ENCODE measurements at places on chromosomes 16 and 17.

GRCh38 chr17:48144976-48145798 lies 37.6 kb downstream of the SNX11 start:
- DNase-seq: no peak

- no peak for DNase-seq
Observed at GRCh38 chr17:66957951-66958579, 6.4 kb upstream of the CACNG4 start.

GRCh38 chr17:38556239-38556638 lies 49.5 kb downstream of the SRCIN1 start:
- no peak for DNase-seq

- DNase-seq: no peak
Observed at GRCh38 chr17:17447264-17447663, 29.5 kb upstream of the MED9 start.

- DNase-seq: no peak
Observed at GRCh38 chr17:6797718-6798351, 21.8 kb downstream of the FBXO39 start.

DNA sequence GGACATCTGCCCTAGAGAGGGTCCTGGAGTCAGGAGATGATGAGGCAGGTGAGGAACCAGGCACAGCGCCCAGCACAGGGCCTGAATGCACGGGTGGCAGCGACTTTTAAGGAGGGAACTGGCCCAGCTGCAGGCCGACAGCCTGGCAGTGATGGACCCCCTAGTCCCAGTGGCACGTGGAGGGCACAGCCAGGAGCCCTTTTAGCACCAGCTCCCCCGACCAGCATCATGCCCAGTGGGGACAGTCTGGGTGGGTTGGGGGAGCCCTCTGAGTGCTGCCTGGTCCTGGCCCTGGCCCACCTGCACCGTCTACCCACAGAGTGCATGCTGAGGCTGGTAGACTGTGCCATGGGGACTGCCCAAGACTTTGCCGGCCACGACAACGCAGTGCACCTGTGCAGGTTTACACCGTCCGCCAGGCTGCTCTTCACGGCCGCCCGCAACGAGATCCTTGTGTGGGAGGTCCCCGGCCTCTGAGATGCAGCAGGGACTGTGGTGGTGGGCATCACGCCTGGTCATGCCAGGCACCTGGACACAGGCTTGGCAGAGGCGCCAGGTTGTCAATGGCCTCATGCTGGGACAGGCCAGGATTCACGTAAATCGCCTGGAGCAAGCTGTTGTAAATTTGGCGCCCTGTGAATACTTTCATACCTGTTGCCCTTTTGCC lies 686 bp upstream of the RHOT2 start:
- no peak for DNase-seq

GRCh38 chr16:17515421-17516210 lies 44.9 kb upstream of the XYLT1 start:
- no peak for DNase-seq

DNA sequence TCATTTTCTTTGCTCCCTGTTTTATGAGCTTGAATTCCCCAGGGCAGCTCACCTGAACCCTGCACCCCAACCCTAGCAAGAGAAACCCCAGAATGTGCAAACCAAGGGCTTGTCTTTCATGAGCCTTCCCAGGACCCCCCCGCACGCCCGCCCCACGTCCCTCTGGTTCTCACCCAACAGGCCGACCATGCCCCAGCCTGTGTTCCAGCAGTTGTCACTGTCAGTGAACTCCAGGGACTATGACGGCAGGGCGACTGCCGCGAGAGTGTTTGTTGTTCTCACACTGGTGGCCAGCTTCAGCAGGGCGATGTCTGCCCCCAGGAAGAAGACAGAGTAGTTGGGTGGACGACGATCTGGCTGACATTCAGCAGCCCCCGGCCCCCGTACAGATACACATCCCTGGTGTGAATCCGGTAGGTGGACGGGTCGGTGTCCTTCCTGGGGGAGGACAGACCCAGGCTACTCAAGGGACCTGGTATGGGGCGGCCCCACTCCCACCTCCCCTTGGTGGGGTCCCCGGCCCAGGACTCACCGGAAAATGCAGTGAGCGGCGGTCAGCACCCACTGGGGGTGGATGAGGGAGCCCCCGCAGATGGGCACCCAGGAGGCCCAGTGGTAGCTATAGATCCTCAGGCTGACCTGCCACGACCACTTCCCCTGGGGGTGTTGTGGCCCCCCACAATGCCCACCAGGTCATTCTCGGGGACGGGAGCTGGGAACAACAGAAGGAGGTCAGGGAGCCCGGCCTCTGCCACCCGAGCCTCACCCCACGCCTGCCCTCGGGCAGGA lies 20.1 kb downstream of the TPSD1 start:
- no peak for DNase-seq

DNA sequence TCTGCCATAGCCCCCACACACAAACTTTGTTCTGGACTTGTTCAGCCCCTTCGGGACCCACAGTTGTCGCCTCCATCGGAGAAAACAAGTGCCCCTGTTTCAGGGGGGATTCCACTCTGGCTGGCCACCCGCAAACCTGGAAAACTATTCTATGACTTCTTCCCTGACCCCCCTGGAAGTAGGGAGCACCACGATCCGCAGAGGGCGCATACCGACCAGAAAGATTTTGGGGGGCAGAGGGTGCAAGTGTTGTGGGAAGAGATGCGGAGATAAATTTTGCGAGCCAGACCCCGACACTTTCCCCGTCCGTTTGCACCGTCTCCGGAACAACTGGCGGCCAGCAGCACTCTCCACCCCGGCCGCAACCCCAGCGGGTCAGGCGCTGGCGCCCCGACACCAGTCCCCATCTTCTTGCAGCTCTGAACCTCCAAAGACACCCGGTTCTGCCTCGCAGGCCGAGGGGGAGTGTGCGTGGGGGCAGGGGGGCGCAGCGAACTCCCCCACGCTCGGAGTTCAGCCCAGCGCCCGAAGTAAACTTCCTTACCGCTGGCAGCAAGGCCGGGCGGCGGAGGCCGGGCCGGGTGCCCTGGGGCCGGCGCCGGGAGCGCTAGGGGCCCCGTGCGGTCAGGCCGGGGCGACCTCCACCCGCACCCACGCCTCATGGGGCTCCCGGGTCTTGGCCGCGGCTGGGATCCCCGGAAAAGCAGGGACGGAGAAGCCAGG lies 744 bp downstream of the SALL1 start:
- no peak for DNase-seq

GRCh38 chr16:76207270-76207669 lies 69.9 kb upstream of the CNTNAP4 start:
- no peak for DNase-seq

- no peak for DNase-seq
Observed at GRCh38 chr16:59385959-59386358, 651.8 kb upstream of the GOT2 start.

- DNase-seq: no peak
Observed at GRCh38 chr16:27531186-27531585, 18.5 kb downstream of the GTF3C1 start.

DNA sequence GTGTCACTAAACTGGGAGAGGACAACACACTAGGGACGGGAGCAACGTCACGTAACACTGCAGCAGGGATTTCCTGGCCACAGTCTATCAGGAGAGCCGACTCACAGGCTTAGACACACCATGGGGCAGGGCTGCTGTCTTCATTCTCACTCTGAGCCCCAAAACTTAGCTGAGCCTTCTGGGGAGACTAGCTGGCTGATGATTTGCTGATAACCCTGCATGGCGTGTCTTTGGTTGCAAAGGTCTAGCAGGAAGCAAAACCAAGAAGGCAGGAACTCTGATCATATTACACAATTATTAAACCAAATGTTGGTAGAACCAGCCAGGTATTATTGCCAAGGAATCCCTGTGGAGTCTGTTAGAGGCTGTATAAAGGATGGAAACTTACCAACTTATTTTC lies 345.0 kb downstream of the SLC39A11 start:
- DNase-seq: no peak

GRCh38 chr16:68493412-68494070 lies 45.2 kb upstream of the SMPD3 start:
- no peak for DNase-seq

GRCh38 chr16:83955218-83956130 lies 2.4 kb downstream of the OSGIN1 start:
- no peak for DNase-seq

DNA sequence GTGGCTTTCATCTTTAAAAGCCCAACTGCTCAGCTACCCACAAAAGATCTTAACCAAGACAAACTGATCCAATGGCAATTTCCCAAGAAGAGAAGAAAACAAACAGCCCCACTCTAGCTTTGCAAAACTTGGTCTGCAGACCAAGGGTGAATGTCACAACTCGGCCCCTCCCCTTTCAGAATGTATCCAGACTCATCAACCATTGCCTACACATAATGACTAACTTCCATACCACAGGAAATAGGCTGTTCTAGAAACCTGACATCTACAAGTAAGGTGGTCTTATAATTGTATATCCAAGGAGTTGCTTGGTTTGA lies 16.0 kb downstream of the DCUN1D3 start:
- DNase-seq: no peak

DNA sequence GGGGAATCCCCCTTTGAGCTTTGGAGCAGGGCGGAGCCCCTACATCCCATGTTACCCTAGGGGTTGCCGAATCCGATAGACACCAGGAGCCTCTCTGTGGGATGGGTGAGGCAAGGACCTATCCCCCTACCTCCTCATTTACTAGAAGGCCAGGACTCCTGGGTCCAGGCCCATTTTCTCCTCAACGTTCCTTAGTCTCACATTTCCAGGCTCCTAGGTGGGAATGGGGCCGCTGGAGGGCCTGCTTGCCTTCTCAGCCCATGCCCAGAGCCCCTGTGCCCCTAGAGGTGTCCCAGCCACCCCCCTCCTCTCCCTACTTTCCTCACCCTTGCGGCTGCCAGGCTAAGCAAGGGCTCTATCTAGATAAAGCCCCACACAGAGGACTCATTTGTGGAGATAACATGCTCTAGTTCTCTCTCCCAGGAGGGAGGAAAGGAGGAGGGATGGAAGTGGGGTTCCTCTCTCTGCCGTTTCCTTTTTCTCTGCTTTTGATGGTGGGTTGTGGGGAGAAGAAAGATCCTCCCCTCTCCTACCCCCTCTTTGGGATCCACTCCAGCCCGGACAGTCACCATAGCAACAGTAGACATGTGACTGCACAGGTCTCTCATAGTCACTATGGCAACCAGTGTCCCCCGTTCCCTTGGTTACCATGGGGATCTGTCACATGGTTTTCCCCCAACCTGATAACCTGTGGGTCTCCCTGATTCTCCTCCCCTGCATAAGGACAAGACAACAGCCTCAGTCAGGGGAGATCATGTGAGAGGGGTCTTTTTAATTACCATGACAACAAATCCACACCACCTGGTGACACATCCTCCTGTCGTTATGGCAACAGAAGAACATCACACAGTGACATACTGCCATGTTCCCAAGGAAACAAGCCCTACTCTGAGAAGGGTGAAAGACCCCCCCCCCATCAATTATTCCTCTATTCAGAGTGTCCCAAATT lies 5.2 kb downstream of the CACNA1G start:
- DNase-seq: peak; percentile 40

- DNase-seq: no peak
Observed at GRCh38 chr17:72152387-72152929, 31.6 kb downstream of the SOX9 start.

DNA sequence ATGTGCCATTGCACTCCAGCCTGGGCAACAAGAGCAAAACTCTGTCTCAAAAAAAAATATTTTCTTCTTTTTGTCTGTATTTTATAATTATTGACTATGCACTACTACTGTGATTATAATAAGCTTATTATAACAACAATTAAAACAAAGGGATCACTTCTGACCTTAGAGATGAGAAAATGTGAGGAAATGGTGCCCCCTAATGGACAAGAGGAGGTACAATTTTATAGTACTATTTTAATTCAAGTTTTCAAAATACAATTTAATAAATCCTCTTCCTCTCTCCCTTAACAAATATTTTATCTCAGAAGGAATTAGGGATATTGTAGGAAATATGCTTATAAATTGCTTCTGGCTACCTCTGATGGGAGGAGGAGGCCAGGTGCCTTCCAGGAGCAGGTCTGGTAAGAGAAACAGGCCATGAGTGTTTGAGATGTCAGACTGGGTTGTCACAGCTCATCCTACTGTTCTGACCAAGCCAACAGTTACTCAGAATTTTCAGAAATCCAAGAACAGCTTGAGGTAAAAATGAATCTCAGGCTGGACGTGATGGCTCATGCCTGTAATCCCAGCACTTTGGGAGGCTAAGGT lies 14.0 kb downstream of the VPS53 start:
- DNase-seq: peak; percentile 30

DNA sequence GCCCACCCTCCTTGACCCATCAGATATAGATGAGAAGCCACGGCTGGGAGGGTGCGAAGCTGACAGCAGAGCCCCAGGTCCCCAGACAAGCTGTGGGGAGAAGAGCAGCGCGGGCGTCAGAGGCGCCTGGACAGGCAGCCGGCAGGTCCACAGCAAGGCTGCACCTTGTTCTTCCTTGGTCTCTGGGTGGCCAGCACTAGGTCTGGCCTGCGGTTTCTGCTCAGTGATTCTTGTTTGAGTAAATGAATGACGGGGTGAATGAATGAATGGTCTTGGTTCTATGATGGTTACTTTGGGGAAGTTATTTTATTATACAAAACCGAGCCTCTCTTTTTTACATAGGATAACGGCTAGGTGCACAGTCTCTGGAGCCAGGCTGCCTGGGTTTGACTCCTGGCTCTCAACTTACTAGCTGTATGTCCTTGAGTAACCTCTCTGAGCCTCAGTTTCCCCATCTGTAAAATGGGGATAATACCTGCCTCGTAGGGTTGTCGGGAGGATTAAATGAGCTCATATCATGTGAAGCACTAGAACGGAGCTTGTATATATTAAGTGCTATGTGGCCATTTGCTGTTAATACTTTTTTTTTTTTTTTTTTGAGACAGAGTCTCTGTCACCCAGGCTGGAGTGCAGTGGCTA lies 86.1 kb downstream of the RAB11FIP4 start:
- no peak for DNase-seq

- no peak for DNase-seq
Observed at GRCh38 chr16:20870122-20870820, 29.9 kb downstream of the DCUN1D3 start.

- DNase-seq: no peak
Observed at GRCh38 chr16:89443727-89444084, 46.7 kb downstream of the ANKRD11 start.

GRCh38 chr16:6110346-6110745 lies 1012.8 kb upstream of the EEF2KMT start:
- DNase-seq: no peak

GRCh38 chr16:53962041-53962440 lies 258.1 kb downstream of the FTO start:
- no peak for DNase-seq

- peak; percentile 11 for DNase-seq
Observed at GRCh38 chr16:69217433-69217832, 30.5 kb downstream of the SNTB2 start.

- peak; percentile 93 for DNase-seq
Observed at GRCh38 chr17:8173056-8173870, 2.9 kb downstream of the TMEM107 start.

Measured in K562 (cell line).